ENCODE measurements at places on chromosomes 1 and 21. TPM values are rescaled to one million over a fixed set of nuclear protein-coding genes. Genes with fewer than 3 reads are reported as not detected.

GRCh38 chr1:79887059-79887458 lies 880.5 kb upstream of the ADGRL4 start:
- no peaks in the 10 kb centered on the region for H3K4me1 ChIP-seq
- no peak overlapping the region for H3K4me3 ChIP-seq
- no peaks in the 10 kb centered on the region for H3K36me3 ChIP-seq
- no peak for DNase-seq

DNA sequence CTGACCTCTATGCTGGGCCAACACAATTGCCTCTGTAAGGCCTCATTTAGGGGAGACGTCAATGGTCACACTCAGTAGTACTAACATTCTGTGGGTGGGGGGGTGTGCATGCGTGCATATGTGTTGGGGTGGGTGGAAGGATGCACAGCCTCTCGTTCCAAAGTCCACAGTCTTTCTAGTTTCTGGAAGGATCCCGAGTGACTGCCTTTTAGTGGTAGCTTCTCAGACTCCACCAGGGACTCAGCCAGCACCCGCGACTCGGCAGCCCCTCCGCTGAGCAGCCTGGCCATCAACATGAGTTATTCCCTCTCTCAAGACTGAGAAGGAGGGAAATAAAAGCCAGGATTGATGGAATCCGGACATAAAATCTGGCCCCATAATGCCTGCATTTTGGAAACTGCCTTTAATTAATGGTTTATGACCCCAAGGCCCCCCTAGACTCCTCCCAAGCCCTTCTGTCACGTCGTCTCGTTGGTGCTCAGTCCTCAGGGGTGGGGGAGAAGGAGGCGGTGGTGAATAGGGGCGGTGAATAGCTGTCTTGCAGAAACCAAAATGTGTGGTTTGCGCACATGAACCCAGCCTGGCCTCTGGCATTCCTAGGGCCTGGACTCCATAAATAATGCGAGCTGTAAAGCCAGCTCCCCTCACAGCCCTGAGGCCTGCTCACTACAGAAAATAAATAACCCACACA lies 65.1 kb upstream of the TMEM51 start:
- H3K27me3 ChIP-seq: no peaks in the 10 kb centered on the region
- no peak for DNase-seq
- H3K27ac ChIP-seq: peak overlapping the region; percentile 62
- H3K36me3 ChIP-seq: no peaks in the 10 kb centered on the region

DNA sequence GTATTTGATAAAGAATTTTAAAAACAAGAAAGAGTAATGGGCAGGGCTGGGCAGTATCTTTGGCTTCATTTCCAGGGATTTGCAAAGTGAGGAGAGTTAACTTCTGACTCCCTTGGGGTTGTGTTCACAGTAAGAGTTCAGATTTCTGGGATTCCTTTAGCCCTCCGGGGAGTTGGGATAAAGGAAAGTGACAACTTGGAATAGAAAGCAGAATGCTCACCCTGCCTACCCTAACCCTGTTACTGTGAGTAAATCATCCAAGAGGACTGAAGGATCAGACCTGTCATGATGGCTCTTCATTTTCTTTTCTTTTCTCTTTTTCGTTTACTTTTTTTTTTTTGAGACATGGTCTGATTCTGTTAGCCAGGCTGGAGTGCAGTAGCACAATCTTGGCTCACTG lies 76.1 kb downstream of the CACHD1 start:
- no peaks in the 10 kb centered on the region for H3K27me3 ChIP-seq
- no peak for DNase-seq
- H3K27ac ChIP-seq: no peak overlapping the region
- no peak overlapping the region for H3K4me3 ChIP-seq
- no peaks in the 10 kb centered on the region for H3K4me1 ChIP-seq

DNA sequence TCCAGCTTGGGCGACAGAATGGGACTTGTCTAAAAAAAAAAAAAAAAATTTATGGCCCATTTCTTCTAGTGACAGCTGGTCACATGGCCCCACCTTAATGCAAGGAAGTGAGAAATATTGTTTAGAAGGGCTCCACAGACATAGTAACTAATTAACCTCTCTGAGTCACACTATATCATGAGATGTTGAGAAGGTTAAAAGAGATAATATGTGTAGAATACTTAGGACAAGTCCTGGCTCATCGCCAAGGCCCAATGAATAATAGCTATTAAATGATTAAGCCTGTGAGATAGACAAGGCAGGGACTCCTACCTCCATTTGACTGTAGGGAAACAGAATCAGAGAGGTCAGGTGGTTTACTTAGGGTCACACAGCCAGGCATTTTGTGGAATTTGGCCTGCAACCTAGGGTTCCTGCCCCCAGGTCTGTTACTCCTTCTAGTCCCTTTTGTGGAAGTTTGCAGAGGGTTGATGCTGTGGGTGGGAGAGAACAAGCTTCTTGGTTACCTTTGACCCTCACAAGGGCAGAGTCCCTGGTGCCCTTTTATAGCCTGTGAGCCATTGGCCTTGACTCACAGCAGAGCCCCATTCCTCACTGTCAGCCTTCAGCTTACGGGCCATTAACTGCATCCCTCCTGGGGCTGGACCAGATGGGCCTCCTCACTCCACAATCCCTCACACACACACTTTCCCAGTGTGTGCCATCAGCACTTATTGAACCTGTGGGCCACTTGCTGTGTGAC lies 48.5 kb downstream of the OPRD1 start:
- no peaks in the 10 kb centered on the region for H3K4me1 ChIP-seq
- H3K27ac ChIP-seq: no peak overlapping the region
- H3K4me3 ChIP-seq: no peak overlapping the region
- no peaks in the 10 kb centered on the region for H3K27me3 ChIP-seq
- H3K36me3 ChIP-seq: no peaks in the 10 kb centered on the region

- H3K4me1 ChIP-seq: peaks cover 14% of the 10 kb centered on the region
- no peaks in the 10 kb centered on the region for H3K27me3 ChIP-seq
- no peak overlapping the region for H3K4me3 ChIP-seq
- no peaks in the 10 kb centered on the region for H3K36me3 ChIP-seq
Measured at GRCh38 chr1:207000651-207001291, 30.5 kb upstream of the FCAMR start.

DNA sequence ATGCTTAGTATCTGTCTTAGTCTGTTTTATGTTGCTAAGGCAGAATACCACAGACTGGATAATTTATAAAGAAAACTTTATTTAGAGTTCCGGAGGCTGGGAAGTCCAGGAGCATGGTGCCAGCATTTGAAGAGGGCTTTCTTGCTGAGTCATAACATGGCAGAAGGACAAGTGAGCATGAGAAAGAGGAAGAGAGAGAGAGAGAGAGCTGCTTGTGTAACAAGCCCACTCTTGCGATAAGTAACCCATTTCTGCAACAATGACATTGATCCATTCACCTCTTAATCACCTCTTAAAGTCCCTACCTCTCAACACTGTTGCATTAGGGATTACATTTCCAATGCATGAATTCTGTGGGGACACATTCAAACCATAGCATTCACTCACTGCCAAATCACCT lies 11.7 kb upstream of the MYOCOS start:
- no peak overlapping the region for H3K27ac ChIP-seq
- no peaks in the 10 kb centered on the region for H3K27me3 ChIP-seq
- H3K4me1 ChIP-seq: no peaks in the 10 kb centered on the region
- no peak for DNase-seq

DNA sequence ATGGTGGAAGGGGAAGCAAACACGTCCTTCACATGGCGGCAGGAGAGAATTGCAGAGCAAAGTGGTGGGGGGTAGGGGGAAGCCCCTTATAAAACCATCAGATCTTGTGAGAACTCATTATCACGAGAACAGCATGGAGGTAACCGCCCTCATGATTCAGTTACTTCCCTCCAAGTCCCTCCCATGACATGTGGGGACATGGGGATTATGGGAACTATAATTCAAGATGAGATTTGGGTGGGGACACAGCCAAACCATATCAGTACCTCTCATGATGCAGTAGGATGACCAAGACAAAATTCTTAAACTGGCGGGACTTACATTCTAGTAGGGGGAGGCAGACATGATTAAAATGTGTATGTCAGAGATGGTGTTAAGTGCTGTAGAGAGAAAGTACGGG lies 38.8 kb downstream of the WNT4 start:
- H3K4me1 ChIP-seq: no peaks in the 10 kb centered on the region
- no peaks in the 10 kb centered on the region for H3K36me3 ChIP-seq
- H3K4me3 ChIP-seq: no peak overlapping the region
- no peaks in the 10 kb centered on the region for H3K27me3 ChIP-seq
- no peak for DNase-seq
- H3K27ac ChIP-seq: no peak overlapping the region

GRCh38 chr1:78004719-78005447 lies at the start of gene DNAJB4:
Gene DNAJB4 (plus strand): TSS chr1:78004939. CDS start chr1:78005111, 172 bp downstream.
- peak; percentile 83 for DNase-seq
- no peaks in the 10 kb centered on the region for H3K27me3 ChIP-seq
- H3K36me3 ChIP-seq: no peaks in the 10 kb centered on the region
- H3K4me1 ChIP-seq: no peaks in the 10 kb centered on the region

DNA sequence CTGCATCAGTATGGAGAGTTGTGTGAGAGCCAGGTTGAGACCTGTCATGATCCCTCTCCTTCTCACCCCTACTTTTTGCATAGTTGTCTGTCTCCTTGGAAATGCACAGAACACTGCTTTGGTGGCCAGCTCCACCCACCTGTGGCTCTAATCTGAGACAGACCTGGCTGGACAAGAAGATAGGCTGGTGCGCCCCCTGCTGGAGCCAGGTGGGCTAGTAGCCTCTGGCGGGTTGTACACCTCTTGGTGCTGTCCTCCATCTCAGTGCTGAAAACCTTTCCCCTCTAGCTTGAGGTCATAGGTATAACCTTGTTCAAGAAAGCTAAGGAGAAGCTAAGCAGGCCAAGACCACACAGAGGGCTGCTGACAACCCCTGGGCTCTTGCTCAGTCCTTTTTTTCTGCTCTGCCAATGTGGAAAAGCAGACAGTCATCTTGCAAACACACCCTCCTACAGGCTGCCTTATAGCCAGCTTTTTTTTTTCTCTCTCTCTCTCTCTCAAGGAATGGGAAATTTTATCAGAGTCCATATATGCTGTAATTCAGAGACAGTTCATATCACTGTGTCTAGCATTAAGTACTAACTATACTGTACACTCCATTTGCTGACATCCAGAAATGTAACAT lies 58.8 kb upstream of the SPATA6 start:
- H3K4me3 ChIP-seq: no peak overlapping the region
- H3K4me1 ChIP-seq: no peaks in the 10 kb centered on the region
- peak; percentile 64 for DNase-seq
- H3K27me3 ChIP-seq: no peaks in the 10 kb centered on the region
- no peaks in the 10 kb centered on the region for H3K36me3 ChIP-seq

GRCh38 chr1:161781995-161782394 lies 15.9 kb downstream of the ATF6 start:
- H3K27ac ChIP-seq: no peak overlapping the region
- no peak overlapping the region for H3K4me3 ChIP-seq
- no peaks in the 10 kb centered on the region for H3K4me1 ChIP-seq
- no peak for DNase-seq
- H3K27me3 ChIP-seq: no peaks in the 10 kb centered on the region

GRCh38 chr1:156476501-156477298 lies 23.9 kb downstream of the MEF2D start:
- no peaks in the 10 kb centered on the region for H3K27me3 ChIP-seq
- DNase-seq: no peak
- peak overlapping the region; percentile 81 for H3K27ac ChIP-seq
- peaks cover 31% of the 10 kb centered on the region for H3K36me3 ChIP-seq
- H3K4me1 ChIP-seq: peaks cover 25% of the 10 kb centered on the region

- no peaks in the 10 kb centered on the region for H3K4me1 ChIP-seq
- H3K27ac ChIP-seq: peak overlapping the region; percentile 16
- DNase-seq: no peak
- H3K27me3 ChIP-seq: no peaks in the 10 kb centered on the region
Measured at GRCh38 chr21:45469273-45470086, 64.5 kb downstream of the COL18A1 start.

DNA sequence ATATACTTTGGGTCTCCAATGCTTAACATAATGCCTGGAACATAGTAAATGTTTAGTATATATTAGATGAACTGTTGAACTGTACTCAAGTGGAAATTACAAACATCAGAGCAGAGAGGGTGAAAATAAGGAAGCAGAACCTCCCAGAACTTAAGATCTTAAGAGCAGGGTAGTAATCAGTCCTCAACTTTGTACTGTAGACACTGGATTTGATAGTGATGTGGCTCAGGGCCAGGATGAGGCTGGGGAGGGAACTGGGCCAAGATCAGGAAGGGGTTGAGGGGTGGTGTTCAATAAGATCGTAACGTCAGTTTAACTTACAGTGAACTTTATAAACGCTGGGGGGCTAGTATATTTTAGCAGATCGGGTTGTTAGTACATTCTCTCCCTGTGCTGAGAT lies 15.4 kb downstream of the MPZL1 start:
- no peak overlapping the region for H3K4me3 ChIP-seq
- H3K4me1 ChIP-seq: no peaks in the 10 kb centered on the region
- H3K27ac ChIP-seq: no peak overlapping the region
- DNase-seq: no peak

DNA sequence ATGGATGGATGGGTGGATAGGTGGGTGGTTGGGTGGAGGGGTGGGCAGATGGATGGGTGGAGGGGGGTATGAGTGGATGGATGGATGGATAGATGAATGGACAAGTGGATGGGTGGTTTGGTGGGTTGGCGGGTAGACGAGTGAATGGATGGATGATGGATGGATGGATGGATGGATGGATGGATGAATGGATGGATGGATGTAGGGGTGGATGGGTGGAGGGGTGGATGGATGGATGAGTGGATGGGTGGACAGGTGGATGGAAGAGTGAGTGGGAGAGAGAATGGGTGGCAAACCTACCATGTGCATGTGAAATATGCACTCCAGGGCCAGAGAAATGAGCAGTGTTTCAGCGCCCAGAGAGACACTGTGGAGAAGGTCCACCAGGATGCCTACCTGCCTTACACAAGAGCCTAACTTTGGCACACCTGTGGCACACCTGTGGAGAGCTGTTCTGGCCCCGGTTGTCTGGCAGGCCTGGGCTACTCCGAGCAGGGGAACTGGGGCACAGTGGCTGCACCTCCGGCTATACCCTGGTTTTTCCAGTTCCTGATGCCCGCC lies 12.8 kb downstream of the EPHA2 start:
- H3K4me3 ChIP-seq: no peak overlapping the region
- no peaks in the 10 kb centered on the region for H3K36me3 ChIP-seq
- DNase-seq: no peak
- no peaks in the 10 kb centered on the region for H3K27me3 ChIP-seq
- H3K4me1 ChIP-seq: peaks cover 8% of the 10 kb centered on the region

- no peak overlapping the region for H3K27ac ChIP-seq
- no peaks in the 10 kb centered on the region for H3K27me3 ChIP-seq
- H3K4me3 ChIP-seq: no peak overlapping the region
- no peaks in the 10 kb centered on the region for H3K4me1 ChIP-seq
- no peak for DNase-seq
Measured at GRCh38 chr1:53359225-53359933, 31.5 kb upstream of the LRP8 start.

Gene NIPAL3
- 125 TPM for total RNA-seq

Gene EPB41
- total RNA-seq: 54.4 TPM

Gene HSD3B1
- total RNA-seq: not detected

Gene CELA3B
- total RNA-seq: not detected

Measured in prostate gland (tissue), 2 donors.